ENCODE measurements at places on chromosomes 5 and 9.

GRCh38 chr9:132234535-132234934, 72.7 kb downstream of the NTNG2 start:
- no peak for DNase-seq

- DNase-seq, result no peak
Observed at GRCh38 chr5:161093100-161093499, 241.1 kb upstream of the ATP10B start.

DNA sequence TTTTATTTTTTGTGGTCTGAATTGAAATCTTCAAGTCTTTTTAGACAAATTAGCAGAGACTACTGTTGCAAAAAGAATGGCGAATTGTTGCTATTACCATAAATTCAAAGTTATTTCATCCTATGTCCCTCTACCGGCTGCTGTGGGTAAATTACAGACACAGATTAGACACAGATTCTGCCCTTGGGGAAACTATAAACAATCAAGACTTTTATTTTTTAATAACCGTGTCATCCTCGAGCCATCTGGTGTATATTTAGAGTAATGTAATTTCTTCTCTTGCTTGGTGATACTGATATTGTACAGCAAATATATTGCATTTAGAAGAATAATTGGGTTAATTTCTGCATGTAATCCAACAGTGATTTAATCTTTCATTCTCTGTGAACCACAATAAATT, 228.0 kb upstream of the ADAMTSL1 start:
- no peak for DNase-seq

- no peak for DNase-seq
Observed at GRCh38 chr9:15248081-15248480, 58.9 kb downstream of the TTC39B start.

- no peak for DNase-seq
Observed at GRCh38 chr5:159471904-159472303, 141.6 kb upstream of the IL12B start.

DNA sequence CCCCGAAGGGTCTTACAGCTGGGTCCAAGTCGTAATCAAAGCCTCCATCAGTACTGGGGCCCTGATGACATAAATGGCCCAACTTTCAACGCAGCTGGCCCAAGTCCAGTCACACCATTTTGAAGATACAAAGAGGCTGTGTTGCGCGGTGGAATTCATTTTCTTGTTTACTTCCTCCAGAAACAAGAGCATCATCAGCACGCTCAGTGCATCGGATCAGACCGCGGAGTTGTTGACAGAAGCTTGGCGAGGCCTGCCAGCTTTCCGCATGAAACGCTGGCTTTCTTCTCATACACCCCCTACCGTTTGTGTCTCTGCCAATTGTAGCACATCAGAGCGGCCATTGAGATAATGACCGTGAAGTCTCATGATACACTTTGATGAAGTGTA, 101.7 kb upstream of the SPATA31D4 start:
- DNase-seq, result no peak

- no peak for DNase-seq
Observed at GRCh38 chr5:150144246-150144801, 11.3 kb downstream of the PDGFRB start.

DNA sequence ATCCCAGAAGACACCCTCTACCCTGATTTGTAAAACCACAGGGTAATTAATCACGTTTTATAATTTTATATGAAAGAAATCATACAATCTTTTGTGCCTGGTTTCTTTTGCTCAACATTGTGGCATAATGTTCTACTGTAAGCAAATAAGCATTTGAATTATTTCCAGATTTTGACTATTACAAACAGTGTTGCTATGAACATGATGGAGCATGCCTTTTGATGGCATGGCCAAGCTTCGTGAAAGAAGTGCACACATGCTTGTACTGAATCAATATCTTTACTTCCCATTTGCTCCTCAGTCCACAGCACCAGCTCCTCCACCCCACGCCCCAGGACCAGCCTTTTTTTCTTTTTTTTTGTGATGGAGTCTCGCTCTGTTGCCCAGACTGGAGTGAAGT, 29.9 kb downstream of the ACSL6 start:
- no peak for DNase-seq

DNA sequence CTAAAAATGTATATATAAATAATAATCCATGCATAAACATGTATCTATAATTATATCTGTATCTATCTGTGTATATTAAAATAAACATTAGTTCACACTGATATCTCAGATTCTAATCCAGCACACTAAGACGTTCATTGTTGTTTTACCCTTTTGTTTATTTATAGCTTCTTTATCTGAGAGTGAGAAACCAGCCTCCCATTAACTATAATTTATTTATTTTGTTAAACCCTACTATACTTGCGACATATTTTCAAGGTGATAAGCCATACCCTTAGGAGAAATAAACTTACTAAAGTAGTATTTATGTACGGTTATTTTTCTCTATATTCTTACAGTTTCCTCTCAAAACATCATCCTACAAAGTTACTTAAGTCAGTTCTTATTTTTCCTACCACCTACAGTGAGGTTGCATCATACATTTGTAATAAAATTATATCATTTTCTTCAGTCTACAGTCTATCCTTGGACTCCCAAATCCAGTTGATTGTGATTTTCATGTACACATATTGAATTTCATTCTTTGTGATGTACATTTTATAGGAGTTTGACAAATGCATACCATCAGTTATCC, 726.4 kb upstream of the FAM174A start:
- no peak for DNase-seq

DNA sequence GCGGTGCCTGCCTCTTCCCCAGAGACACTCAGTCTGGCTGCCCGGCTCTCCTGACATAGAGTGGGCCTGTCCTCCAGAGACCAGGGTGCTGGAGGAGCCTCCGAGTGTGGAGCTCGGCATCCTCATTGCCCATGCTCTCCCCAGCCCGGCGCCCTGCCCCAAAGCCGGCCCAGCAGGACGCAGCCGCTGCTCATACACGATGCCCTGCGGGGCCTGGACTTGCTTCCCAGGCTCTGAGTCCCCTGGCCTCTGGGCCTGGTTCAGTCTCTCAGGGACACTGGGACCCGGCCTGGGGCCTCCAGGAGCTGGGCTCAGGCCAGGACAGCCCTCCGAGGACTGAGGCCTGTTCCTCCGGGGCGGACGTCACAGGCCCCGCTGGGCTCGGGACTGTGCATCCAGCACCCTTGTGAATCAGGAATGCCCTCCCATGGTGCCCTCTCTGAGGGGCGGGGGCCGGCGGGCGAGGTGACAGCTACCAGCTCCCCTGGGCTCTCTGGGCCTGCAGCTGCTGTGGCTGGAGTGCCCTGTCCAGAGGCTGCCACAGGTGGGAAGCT, 23.2 kb downstream of the TPPP start:
- DNase-seq, result no peak

- DNase-seq, result no peak
Observed at GRCh38 chr5:82290908-82291307, 12.8 kb upstream of the RPS23 start.

- no peak for DNase-seq
Observed at GRCh38 chr9:77435688-77436087, 212.4 kb downstream of the GNA14 start.

GRCh38 chr9:125153712-125154367, 10.5 kb upstream of the SCAI start:
- DNase-seq, result no peak

DNA sequence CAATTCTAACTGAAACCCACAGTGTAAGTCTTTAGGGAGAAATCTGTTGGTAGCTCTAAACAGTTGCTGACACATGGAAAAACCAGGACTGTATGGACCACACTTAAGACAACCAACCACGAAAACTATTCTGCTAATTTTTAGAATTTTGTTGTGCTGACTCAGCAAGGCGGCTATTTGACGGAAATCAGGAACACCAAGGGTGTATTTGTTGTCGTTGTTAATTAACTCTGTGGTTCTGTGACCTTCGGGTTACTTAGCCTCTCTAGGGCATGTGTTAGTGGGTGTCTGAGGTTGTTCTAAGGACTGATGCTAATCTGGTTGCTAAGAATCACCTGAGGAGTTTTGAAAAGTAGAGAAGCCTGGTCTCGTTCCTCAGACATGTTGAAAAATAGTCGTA, 79.2 kb downstream of the ATP10B start:
- DNase-seq, result no peak
